ENCODE measurements at places on chromosomes 1 and 21. TPM values are rescaled to one million over a fixed set of nuclear protein-coding genes. Genes with fewer than 3 reads are reported as not detected.

- DNase-seq, result no peak
Observed at GRCh38 chr1:226942392-226942791, 2.3 kb downstream of the COQ8A start.

- DNase-seq, result no peak
Observed at GRCh38 chr1:33723251-33723650, 140.6 kb upstream of the HMGB4 start.

GRCh38 chr1:58982259-58982998 is 198.6 kb upstream of the JUN start:
- DNase-seq, result no peak

DNA sequence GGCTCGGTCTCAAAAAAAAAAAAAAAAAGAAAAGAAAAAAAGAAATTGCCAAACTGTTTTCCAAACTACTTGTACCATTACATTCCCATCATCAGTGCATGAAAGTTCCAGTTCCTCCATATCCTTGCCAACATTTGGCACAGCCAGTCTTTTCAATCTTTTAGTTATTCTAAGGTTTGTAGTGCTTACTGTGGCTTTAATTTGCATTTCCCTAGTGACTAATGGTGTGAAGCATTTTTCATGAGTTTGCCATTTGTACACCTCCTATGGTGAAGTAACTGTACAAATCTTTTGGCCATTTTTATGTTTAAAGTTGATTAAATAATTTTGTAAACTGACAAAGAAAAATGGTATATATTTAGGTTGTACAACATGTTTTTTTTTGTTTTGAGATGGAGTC is 70.7 kb downstream of the DEGS1 start:
- no peak for DNase-seq

The CPTP gene
- total RNA-seq, result 14.0 TPM

The PPT1 gene
- 70.6 TPM for total RNA-seq

The AIRE gene
- total RNA-seq, result under 0.01 TPM

Data from pulmonary artery endothelial cell (primary cell).